ENCODE measurements at places on chromosomes 1 and 21.

DNA sequence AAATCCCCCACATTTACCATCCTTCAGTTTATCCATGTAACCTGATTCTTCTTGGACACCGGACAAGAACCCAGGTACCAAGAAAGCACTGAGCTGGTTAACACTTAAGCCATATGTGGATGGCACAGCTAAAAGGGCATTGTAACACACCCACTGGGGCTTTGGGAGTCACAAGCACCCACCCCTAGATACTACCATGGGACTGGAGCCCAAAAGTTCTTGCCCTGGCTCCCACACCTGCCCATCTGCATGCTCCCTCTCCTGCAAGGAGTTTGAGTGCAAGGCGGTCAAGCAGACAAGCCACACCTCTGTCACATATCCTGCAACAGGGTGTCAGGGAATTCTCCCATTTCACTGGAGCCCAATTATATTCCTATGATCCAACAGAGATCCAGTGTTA lies 270.1 kb downstream of the USH2A start:
- no peak for DNase-seq

DNA sequence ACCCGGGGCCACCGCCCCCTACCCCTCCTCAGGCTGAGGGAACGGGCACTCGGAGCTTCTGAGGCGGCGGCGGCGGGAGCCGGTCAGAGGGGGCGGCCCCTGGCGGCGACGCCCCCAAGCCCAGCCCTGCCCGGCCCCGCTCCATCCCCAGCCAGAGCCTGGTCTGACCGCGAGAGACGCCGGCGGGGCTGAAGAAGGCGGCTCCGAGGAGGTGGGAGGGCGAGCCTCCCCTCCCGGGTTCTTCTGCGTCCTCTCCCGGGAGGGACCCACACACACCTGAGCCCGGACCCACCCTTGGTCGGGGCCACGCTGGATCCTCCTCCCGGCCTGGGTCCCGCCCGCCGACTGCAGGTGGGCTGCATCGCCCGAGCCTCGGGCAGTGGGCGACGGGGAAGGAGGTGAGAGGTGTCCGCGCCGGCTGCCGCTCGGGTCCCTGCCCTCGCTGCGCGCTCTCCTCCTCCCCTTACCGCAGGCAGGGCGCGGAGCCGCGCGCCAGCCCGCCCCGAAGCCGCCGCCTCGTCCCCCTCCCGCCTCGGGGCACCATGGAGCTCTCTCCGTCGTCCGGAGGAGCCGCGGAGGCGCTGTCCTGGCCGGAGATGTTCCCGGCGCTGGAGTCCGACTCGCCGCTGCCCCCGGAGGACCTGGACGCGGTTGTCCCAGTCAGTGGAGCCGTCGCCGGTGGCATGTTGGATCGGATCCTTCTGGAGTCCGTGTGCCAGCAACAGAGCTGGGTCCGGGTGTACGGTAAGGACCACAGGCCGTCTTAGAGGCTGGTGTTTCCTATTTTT lies at the start of gene RASAL2:
Gene RASAL2 (plus strand): TSS at position 154 of the 788 bp plus-strand sequence. CDS start 389 bp downstream, at position 543.
- peak; percentile 1 for DNase-seq

DNA sequence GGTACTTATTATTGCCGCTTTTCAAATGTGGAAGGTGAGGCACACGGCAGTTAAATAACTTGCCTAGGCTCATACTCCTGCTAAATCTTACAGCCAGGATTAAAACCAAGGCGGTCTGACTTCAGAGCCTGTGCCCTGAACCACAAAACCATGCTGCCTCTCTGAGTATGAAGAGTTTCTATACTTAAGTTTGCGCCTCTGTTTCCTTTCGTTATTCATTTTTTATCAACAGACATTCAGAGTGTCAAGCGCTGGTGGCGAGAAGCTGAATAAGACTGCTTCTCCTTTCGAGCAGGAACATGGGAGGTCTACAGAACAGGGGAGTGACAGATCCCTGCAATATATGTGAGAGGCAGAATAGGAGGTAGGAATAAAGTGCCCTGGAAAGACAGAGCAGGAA lies 96.0 kb upstream of the DUSP10 start:
- DNase-seq: peak; percentile 48

DNA sequence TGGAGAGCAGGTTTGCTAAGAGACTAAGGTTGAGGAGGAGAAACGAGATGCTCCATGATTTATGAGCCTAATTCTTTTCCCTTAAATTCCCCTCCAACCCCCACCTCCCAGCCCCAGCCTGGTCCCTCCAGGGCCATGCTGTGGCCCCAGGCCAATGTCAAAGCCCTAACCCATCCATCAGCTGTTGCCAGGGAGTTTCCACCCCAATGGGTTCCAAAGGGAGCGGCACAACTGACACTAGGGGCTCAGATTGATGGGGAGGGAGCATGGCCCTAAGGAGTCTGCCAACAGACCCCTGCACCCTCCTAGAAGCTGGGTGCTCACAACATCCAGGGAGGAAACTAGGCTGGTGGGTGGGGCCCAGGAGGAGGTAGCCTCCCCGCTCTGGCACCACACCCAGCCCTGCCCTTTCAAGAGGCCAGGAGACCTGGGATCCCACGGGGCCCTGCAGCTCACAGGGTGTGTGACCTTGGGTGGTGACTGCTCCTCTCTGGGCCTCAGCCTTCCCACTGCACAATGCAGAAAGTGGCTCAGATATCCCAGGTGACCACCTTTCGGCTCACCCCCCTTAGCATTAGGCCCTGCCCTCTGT lies 12.9 kb downstream of the AHDC1 start:
- DNase-seq: no peak

GRCh38 chr21:25925064-25925800 lies 190.5 kb downstream of the GABPA start:
- no peak for DNase-seq

DNA sequence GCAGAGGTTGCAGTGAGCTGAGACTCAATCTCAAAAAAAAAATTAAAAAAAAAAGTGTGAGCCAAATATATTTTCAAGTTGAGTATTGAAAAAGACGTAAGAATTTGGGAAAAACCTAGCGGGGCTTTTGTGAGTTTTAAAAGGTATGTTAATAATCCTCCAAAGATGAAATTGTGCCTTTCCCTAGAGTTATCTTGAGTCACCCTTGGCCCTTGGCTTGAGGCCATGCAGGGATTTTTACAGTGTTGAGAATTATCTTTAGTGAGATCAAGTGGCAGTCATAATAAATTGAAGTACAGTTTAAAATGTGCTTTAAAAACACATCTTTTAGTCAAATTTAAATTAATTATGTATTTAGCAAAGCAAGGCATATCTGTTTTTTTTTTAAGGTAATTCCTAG lies 32.7 kb downstream of the PPP2R5A start:
- no peak for DNase-seq

GRCh38 chr1:83813576-83813975 lies 185.4 kb downstream of the TTLL7 start:
- no peak for DNase-seq

- DNase-seq: no peak
Measured at GRCh38 chr1:18542351-18542750, 61.6 kb downstream of the KLHDC7A start.

GRCh38 chr1:170711682-170712081 lies 47.8 kb downstream of the PRRX1 start:
- no peak for DNase-seq

- no peak for DNase-seq
Measured at GRCh38 chr1:237901299-237901934, 10.7 kb upstream of the ZP4 start.

GRCh38 chr1:85818371-85818770 lies 110.1 kb upstream of the ZNHIT6 start:
- DNase-seq: no peak

- no peak for DNase-seq
Measured at GRCh38 chr1:246785494-246786111, 61.4 kb downstream of the SCCPDH start.

- no peak for DNase-seq
Measured at GRCh38 chr1:230008721-230009120, 58.3 kb upstream of the GALNT2 start.

DNA sequence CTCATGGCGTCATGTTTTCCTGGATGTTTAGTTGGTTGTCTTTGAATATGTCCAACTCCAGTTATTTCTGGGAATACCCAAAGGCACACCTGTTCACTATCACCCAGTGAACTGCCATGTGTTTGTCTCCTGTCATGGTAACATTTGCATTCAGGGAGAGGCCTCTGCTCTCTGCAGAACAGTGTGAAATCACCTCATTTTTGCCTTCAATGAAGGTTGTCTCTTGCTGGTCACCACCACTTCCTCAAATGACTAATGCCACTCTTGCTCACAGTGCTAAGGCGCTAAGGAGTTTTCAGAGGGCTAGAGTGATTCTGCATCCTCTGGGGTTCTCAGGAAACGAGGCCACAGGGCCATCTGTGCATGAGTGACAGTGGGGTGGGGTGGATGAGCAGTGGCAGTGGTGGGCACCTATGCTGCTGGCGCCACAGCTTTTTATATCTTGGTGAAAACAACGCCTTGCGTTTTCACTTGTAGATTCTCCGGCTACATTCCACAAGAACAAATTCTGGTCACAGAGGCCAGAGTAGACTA lies 60.0 kb upstream of the ATP5PO start:
- peak; percentile 83 for DNase-seq

GRCh38 chr1:12384836-12385456 lies 155.1 kb downstream of the VPS13D start:
- peak; percentile 6 for DNase-seq

DNA sequence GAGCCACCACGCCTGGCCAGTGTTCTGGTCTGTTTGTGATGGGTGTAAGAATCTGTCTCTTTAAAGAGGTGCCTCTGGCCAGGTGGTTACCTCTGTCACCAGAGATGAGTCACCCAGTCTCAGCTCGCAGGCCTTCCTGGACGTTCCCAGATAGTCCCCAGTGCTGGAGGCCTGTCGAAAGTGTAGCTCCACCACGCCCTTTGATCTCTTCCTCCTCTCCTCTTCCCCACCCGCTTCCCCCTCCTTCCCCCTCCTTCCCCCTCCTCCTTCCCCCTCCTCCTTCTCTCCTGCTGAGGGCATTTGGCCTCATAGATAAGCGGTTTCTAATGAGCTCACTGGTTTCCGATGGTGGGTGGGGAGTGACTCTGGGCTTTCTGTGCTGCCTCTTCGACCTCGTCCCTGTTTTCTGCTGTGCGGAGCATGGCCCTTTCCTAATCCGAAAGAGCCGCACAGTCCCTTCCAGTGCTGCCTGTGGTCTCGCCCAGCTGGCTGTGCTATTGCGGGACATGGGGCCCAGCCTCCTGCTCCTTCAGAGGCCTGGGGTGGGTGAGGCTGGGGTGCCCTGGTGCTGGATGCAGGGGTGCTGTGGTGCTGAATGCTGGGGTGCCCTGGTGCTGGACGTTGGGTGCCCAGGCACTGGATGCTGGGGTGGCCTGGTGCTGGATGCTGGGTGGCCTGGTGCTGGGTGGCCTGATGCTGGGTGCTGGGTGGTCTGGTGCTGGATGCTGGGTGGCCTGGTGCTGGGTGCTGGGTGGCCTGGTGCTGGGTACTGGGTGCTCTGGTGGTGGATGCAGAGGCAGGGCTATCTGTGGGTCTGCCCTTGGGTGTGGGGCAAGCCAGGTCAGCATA lies 19.2 kb downstream of the AGPAT3 start:
- DNase-seq: peak; percentile 21

DNA sequence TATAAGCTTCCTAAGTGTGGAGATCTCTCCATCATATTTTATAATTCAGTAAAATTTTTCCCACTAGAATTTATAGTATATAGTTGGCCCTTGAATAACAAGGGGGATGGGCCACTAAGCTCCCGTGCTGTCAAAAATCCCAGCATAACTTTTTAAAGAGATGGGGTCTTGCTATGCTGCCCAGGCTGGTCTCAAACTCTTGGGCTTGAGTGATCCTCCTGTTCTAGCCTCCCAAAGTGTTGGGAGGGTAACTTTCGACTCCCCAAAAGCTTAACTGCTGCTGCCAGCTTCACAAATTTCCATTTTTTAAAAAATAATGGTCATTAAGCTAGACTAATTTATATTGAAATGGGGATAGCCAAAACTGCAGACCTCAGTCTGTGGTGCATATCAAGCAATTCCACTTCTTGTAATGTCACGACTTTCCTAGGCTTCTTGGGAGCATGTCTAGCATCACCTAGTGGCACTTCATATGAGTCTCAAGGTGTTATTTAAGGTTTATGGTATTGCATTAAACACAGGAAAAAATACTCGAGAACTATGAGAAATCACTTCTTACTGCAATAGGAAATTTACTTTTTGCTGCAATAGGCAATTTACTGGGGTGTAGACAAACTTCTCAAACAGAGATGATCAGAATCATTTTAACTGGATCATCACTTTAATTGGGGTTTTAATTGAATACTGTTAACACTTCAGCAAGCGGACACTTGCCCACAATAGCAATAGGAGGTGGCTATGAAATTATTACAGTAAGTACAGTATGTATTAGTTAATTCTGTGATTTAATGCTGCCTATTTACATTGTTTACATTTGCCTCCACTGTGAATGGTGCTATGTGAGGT lies 19.3 kb upstream of the ACTA1 start:
- DNase-seq: no peak

GRCh38 chr1:58528518-58528917 lies 18.0 kb downstream of the OMA1 start:
- no peak for DNase-seq

- no peak for DNase-seq
Measured at GRCh38 chr1:40305871-40306270, 11.2 kb downstream of the COL9A2 start.

Measured in stimulated activated CD4-positive, alpha-beta T cell treated with anti-CD3 and anti-CD28 coated beads, Interleukin-1b, Interleukin-23, amount 100 ng/mL, for 48 hours (primary cell).